HL-60 (cell line): ENCODE measurements at places on chromosomes 13 and 19.

- no peak for DNase-seq
Observed at GRCh38 chr13:91153372-91153771, 194.1 kb upstream of the MIR17HG start.

- DNase-seq: peak; percentile 12
Observed at GRCh38 chr13:80262051-80262695, 78.8 kb downstream of the SPRY2 start.

DNA sequence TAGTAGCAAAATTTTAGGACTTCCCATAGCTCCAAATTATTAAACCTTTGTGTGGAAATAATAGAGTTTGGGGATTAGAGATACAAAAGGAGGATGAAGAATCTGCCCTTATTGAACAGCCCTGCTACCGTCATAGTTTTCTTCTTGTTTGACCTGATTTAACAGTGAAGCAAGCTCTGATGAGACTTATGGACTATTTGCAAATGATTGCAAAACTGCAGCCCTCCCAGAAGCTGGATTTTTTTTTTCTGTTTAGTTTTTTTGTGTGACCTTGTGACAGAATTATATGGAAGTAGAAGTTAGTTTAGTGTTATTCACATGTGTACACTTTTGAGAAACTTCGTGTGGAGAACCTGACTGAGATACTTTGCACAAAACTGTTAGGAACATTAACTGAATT is 267.8 kb downstream of the KCNRG start:
- no peak for DNase-seq

DNA sequence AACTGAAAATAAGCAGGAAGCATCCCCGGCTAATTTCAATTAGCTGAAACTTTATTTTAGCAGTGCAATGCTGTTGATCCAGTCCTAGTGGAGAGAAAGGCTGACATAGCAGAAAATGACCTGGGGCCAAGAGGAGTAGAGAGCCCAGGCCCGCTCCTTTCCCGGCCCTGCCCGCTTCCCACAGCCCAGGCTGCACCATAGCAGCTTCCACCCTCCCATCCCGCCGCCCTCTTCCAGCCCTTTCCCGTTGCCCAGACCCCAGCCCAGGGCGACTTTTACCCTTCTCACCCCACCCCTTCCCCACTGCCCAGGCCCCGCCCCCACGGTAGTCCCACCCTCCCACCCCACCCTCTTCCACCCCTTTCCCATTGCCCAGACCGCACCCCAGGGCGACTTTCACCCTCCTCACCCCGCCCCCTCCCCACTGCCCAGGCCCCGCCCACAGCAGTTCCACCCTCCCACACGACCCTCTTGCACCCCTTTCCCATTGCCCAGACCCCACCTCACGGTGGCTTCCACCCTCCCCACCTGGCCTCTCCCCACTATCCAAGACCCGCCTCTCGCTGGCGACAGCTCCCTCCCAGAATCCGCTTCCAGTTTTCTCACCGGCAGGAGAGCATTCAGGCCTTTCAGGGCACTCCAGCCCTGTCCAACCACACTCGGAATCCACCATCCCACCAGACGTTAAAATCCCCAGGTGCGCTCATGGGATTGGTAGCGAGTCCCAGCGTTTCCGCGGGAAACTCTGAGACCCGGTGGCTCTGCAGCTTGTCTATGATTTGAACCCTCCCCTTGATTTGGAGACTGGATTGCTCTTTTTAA is 8.3 kb downstream of the ZNF160 start:
- no peak for DNase-seq

GRCh38 chr13:87361216-87361615 is 310.0 kb upstream of the SLITRK5 start:
- DNase-seq: no peak

DNA sequence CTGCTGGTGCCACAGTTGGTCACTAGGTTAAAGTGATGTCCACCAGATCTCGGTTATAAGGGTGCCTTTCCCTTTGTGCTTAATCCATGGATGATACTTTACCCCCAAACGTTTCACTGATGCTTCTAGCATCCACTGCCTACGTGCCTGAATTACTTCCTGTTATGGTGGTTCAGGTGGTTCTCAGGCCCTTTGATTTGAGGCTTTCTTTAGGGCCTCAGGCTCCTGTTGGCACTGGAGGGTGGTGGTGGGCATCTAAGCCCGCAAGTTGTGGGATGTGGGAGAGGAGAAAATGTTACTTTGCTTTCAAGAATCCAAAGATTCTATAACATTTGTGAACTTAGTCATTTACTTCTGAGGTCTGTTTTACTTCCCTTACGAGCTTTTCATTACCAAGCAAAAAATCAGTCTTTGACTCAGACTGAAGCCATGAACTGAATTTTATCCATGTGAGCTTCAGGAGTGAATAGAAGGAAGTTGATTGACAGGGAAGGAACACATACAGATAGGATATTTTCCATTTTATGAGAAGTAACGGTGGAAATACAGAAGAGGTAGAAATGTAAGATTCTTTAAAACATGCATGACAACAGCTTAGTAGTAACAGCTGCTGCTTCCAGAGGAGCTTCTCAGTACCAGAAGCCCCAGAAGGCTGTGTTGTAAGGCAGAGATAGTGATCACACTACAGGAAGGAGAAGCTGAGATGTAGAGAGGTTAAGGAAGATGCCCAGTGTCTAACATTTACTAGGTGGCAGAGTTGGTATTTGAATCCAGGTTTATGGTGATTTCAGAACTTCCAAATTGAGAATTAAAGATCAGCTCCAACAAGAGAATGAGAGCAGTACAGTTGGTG is 65.0 kb downstream of the ARHGEF7 start:
- no peak for DNase-seq

DNA sequence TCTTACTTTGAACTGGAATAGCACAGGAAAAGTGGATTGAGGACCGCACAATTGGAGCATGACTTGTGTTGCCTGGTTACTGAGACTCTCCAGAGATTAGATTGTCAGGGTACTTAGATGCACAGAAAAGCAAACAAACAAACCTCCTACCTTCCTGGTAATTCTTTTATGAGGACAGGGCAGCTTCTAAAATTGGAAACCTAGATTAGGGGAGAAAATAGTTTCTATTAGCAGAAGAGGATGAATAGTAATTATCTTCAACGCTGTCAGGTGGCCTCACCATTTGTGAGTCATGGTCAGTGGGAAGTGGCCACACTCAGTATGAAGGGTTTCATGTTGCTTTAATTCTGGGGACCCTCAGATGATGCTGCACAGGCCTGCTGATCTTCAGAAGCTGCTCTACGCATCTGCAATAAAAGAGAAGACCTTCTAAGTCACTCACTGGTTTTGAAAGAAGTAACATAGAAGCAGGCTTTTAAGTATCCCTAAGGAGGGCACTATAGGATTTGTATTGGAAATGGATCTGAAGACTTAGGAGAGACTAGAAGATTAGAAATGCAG is 106.8 kb downstream of the LACC1 start:
- DNase-seq: no peak

- no peak for DNase-seq
Observed at GRCh38 chr13:44899967-44900366, 89.3 kb downstream of the NUFIP1 start.

- DNase-seq: no peak
Observed at GRCh38 chr19:48623556-48624066, 4.3 kb downstream of the SPHK2 start.

DNA sequence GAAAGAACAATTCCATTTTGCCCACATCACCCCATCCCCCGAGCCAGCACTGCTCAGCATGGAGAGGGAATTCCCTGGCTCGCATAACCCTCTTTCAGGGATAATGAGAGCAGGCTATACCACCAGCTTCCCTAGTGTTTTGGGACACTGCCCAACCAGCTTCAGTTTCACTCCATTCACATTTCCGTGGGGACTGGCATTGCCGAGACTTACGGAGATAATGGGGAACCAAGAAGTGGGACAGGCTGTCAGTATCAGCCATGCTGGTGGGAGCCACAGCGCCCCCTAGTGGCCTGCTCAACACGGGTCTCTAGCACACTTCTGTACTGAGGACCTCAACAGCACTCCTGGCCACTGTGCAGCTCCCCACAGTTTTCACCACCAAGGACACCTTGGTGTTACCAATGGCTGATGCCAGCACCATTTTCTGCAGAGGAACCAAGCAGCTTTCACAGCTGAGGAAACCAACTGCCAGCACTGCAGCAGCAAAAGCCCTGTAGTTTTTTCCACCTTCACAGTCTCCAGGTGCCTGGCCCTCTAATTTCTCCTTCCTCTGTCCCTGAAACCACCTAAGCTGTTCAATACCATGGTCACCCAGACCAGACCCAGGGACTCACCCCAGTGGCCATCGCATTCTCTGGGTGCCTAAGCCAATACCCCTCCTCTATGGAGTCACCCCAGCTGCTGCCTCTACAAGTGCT is 23.7 kb downstream of the SLC6A16 start:
- peak; percentile 81 for DNase-seq

DNA sequence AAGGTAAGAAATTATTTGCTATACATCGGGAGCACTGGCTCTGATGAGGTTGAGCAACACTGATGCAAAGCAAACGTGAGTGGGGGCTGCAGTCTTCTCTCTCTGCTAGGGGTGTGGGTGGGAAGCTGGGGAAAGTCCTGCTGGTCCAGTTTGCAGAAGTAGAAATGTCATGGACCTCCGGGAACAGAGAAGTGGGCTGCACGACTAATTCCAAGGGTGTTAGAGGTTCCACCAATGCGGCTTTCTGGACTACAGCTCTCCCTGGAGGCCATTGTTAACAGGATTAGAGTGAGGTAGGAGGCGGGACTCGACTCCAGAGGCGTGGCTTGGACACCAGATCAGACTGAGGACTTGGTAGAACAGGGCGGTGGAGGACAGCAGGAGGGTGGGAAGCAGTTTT is 5.7 kb upstream of the FBXO27 start:
- no peak for DNase-seq

DNA sequence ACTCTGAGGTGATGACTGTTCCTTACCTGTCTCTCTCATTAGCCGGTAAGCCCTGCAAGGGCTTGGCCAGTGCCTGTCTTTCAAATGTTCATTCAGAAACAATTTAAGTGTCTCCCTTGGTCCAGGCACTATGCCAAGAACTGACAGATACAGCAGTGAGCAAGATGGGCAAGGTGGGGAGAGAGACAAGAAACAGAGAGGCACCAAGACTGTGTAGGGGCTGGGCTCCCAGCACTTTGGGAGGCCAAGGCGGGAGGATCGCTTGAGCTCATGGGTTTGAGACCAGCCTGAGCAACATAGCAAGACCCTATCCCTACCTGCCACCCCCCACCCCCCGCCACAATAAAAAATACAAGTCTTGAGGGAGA is 1.3 kb upstream of the CCNE1 start:
- DNase-seq: no peak

DNA sequence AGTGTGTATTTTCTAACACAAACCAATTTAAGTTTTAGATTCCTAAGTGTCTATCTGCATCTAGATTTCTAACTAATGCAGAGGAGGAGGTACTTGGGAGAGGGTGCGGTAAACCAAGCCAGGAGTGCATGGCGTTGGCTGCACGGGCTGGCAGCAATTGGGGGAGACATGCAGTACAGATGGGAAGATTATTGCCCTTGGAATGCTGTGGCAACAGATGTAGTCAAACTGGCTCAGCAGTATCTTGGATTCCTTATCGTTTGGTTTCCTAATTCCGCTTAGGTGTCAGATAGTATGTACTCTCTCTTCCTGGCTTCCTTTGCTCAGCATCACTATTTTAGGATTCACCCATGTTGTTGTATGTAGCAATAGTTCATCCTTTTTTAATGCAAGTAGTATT is 29.4 kb upstream of the STK24 start:
- no peak for DNase-seq

DNA sequence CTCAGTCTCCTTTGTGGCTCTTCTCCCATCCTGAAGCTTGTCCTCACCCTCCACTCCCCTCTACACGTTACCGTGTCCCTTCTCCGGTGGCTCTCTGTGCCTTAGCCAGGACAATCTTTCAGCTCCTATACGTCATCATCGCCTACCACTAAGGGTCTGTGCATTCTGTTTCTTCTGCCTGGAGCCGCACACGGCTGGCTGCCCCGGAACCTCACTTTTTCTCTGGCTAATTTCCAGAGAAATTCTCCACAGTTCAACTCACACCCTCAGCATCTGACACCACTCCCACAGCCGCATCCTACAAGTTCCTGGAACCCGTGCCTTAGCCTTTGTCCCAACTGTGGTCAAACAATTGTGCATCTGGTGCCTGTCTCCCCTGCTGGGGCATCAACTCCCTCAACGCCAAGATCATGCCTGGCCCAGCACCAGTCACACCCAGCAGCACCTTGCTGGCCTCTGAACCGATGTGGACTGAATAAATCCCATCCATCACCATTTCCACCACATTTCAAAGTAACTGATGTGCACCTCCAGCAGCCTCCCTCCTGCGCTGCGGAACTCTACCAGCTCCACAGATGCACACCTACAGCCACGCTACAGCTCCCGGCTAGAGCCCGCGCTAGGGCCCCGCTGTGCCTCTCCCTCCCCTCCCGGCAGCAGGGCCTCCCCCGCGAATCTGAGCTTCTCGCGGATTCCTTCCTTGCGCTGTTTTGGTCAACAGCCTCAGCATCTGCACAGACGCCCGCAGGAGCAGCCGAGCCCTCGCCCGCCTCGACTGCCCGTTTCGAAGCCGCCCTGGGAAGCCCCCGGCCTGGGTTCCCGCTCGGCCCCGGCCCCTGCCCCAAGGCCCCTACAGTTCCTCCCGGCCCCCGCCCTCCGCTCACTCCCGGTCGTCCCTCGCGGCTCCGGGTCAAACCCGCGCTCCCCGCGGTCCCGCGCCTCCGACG is 689 bp downstream of the DCUN1D2 start:
- DNase-seq: no peak

- no peak for DNase-seq
Observed at GRCh38 chr13:40352380-40352778, 314.1 kb downstream of the FOXO1 start.

- peak; percentile 11 for DNase-seq
Observed at GRCh38 chr19:13441810-13442512, 64.3 kb downstream of the CACNA1A start.

- DNase-seq: no peak
Observed at GRCh38 chr13:27131906-27132305, 39.7 kb downstream of the USP12 start.

DNA sequence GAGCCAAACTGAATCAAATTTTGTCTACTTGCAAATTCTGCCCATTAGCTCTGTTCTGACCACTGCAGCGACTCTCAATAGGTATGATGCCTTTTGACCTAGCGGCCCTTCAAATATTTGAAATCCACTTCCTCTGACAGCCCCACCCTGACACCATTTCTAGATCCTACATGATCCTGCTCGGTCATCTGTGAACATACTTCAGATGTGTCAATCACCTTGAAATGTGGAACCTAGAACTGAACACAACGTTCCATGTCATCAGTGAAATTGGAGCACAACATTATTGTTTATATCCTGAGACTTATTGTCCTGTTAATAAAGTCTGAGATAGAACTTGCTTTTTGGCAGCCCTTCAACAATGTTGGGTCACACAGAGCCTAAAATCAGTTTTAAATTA is 98.2 kb downstream of the UBL3 start:
- no peak for DNase-seq

- DNase-seq: no peak
Observed at GRCh38 chr19:47152632-47153031, 22.0 kb downstream of the SAE1 start.
